ENCODE measurements at places on chromosomes 12 and 14.

GRCh38 chr12:117963836-117964235, 5.0 kb downstream of the KSR2 start:
- no peak for DNase-seq

DNA sequence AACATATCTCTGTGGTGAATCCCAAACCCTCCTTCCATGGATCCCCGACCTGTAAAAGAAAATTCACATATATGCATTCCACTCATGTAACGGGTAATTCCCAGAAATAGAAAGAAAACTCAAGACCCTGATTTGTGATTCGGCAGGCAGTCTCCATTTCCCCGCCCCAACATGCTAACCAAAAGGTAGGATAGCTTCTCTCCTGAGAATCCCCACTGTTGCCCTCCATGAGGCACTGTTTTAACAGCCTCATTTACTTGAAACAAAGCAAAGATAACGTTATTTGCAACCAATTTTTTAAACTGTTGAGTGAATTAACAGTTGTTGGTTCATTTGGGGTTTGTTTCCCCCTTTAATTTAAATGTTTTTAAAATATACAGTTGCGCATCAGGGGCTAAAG, 774 bp upstream of the SLC2A13 start:
- DNase-seq, result no peak

GRCh38 chr14:61584331-61584741, 111.0 kb upstream of the HIF1A start:
- DNase-seq, result no peak

DNA sequence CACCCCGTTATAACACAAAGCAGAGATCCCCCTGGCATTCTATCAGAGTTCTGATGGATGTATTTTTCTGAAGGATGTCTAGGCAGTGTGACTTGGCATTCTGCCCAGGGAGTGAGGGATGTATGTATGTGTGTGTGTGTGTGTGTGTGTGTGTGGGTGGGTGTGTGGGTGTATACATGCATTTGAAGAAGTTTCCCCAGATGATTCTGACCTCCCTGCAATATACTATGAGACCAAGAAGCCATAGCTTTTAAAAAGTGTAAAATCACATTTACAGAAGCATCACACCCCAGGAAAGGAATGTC, 59.7 kb upstream of the NAP1L1 start:
- peak; percentile 20 for DNase-seq

DNA sequence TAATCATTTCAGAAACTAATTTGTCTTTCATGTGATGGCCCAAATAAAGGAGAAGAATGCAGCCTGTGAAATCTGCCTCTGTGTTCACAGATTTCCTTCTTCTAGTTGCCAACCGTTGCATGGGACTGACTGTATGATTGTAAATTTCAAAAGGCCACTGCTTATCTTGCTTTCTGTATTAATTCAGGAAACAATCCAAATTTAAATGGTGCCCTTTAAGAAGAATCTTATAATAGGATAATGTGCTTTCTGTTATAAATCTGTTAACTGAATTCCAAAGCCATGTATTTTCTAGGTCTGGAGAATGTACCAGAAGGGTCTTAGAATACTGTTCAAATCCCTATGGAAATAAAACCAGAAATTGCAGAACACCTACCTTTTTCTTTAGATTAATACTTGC, 58.6 kb upstream of the ATP2A2 start:
- DNase-seq, result no peak

DNA sequence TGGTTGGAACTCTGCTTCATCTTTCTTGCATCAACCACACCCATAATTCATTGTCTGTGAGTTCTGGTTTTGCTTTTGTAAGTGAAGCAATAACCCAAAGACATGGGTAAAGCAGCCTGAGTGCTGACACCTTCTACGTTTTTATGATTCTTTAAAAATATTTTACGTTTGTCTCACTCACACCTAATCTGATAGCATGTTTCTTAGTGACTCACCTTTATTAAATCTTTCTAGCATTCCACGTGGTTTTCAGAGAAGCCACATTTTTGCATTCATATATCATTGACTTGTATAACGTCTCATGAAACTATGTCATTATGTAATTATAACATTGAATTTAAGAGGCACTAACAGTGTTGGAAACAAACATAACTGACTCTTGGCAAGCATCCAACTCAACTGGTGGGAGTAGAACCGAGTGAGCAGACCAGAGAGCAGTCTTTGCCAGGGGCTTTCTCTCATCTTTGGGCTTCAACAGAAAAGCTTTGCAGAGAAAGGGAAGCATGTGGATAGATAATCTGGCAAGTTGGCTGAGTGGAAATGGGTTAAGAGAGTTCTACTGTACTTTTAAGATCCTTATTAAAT, 118.8 kb downstream of the TPH2 start:
- DNase-seq, result no peak

DNA sequence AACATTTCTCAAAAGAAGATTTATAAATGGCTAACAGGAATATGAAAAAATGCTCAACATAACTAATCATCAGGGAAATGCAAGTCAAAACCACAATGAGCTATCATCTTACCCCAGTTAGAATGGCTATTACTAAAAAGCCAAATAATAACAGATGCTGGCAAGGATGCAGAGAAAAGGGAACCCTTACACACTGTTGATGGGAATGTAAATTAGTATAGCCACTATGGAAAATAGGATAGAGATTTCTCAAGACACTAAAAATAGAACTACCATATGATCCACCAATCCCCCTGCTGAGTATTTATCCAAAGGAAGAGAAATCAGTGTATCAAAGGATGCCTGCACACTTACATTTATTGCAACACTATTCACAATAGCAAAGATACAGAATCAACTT, 58.3 kb downstream of the GUCY2C start:
- no peak for DNase-seq

GRCh38 chr14:77265187-77265515, 5.9 kb downstream of the NGB start:
- no peak for DNase-seq

GRCh38 chr14:76256545-76256944, 104.8 kb downstream of the GPATCH2L start:
- DNase-seq, result no peak

DNA sequence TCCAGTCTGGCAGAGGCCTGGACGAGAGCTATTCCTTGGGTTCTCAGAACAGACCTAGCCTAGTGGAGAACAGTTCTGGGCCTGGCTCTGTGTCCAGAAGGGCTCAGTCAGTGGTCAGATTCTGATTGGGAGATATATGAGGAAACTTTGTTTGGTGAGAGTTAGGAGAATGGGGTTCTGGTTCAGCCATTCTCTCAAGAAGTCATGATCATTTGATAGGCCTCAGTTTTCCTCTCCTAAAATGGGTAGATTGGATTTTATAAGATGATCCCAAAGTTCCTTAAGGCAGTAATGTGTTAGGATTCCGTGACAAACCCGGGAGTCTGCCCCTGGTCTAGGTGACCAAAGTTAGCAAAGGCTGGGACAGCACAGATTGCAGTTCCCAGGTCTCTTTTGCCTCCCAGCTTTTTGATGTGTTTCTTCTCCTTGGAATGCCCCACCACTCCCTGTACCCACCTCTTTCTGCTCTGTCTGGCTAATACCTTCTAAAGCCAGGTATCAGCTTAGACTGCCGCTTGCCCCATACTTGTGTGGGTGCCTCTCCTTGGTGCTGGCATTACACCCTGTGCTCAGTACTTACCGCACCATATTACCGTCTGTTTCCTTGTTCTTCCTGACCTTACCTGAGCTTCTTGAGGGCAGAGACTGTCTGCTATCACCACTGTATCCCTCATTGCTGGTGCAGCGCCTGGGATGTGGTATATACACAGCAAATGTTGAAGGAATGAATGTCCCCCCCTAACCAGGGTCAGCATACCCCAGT, 25.5 kb downstream of the SUSD6 start:
- DNase-seq, result no peak

DNA sequence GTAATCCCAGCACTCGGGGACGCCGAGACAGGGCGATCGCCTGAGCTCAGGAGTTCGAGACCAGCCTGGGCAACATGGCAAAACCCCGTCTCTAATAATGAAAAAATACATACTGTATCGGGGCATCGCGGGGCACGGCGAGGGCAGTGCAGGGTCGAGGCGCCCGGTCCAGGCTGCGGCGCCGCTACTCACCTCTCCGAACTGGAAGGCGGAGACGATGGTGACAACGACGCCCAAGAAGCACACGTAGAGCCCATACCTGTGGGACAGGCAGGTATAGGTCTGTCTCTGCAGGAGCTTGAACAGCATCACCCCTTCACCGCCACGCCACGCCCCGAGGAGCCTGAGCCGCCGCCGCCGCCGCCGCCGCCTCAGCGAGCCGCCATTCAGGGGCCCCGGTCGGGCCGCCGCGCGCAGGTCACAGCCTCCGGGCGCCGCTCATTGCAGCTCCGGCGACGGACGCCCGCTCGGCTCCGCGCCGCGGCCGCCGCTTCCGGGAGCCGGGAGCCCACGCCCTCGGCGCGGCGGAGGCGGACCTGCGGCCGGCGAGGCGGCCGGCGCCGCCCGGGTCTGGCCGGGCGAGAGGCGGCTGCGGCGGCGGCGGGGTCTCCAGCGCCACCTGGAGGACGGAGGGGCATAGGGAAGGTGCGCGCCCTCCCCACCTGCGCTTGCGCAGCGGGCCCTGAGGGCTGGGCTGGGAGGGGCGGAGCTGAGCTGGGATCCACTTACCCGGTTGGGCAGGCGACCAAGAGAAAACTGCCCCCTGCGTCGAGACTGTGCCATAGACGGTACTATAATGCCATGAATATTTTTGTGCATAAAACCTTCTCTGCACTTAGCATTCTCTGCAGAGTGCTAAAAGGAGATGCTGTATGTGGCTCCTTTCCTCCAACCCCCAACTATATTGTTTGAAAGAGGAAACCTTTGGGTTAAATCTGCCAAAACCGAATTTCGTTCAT, at the start of gene GNPTAB:
Gene GNPTAB (minus strand): TSS at position 593 of the 959 bp plus-strand sequence. CDS start 284 bp downstream, at position 309.
- peak; percentile 74 for DNase-seq

DNA sequence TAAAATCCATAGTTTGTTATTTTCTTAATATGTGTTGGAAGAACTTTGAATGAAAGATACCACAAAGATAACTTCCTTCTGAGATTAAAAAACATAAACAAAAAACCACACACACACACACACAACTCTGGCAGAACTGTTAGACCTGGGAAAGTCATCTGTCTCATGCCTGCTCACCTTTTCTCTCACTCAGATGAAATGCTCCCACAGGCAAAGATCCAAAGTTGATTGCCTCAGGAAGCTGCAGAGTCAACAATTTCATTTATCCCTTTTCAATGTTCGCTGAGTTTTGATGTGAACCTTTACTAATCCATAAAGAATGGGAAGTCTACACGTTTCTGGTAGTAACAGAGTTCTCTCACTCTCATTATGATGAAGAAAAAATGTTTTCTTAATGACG, 112.0 kb downstream of the DENND5B start:
- no peak for DNase-seq

DNA sequence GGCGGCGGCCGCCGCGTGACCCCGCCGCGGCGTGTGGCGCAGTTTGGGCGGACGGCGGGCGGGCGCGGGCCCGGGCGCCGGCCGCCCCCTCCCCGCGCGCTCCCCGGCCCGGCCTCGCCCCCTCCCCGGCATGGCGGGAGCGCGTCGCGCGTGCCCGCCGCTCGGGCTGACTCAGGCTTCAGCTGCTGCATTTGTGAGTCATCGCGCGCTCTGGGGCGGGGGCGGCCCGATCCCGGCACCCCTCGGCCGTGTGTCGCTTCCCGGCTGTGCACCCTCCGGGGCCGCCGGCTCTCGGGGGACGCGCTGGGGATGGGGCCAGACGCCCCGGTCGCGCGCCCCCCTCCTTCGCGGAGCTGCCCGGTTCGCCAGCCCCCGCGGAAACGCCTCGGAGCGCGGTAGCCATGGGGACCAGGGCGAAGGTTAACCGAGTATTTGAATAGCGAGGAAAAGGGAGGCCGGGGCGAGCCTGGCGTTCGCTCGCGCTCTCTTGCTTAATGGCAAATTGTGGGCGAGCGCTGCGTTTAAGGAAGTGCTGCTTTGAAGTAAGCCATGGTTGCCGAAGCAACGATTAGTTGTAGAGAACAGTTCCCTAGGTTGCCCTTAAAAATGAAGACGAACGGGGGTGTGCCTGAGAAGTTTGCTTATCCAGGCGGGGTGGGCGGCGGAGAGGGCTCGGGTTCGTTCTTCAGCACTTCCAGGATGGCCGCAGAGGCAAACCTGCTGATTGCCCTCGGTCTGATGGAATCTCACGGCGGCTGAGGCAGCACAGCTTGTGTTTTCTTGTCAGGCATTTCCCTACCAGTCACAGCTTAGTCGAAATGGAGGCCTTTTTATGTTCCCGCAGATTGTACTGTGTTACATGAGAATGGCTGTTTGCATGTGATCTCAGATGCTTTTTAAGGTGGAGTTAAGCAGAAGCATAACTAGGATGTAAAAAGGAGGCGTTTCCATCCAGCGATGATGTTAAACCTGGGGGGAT, 896 bp downstream of the EIF5 start:
- peak; percentile 54 for DNase-seq

DNA sequence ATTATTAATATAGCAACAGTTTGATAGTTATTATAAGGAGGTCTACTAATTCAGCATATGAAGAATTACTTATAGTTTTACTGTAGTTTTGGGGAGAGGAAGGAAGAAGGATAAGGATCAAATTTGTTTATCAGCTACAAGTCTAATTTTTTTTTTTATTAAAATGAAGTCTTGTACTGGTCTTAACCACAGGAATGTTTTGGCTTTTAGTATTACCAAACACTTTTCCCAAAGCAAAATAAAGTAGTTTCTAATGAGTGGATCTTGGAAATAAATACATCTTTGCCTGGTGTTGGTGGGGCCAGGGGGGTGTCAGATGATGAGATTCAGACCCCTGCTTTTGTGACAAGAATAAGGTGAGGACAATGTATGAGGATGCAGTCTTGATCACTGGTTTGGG, 57.2 kb upstream of the ZDHHC17 start:
- no peak for DNase-seq
